ENCODE measurements at places on chromosomes 5 and 9.
A peak's percentile ranks its signal among the peaks of the same experiment; 100 is the strongest.

DNA sequence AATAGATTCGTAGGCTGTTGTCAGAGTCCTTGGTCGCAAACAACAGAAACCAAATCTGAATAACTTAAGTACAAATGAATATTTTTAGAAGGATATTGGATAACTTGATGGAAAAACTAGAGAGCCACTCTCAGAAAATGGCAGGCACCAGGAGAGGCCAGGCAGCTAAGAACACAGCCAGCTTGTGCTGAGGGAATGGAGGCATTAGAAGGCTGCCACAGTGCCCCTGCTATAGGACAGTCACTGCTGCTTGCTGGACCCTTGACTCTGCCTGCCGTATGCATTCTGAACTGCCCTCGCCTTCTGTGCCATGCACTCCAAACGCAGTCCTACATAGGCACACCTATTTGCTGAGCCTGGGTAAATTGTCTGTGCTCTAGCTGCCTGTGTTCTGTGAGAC, 78.6 kb downstream of the MAST4 start:
- no peak for DNase-seq

GRCh38 chr5:157509587-157509986, 49.6 kb downstream of the NIPAL4 start:
- DNase-seq: no peak

GRCh38 chr9:36504156-36504555, 68.5 kb upstream of the MELK start:
- DNase-seq: no peak

GRCh38 chr9:73742412-73742811, 590.7 kb downstream of the ANXA1 start:
- DNase-seq: no peak

GRCh38 chr9:97854696-97855485, 1.9 kb downstream of the FOXE1 start:
- DNase-seq: no peak

DNA sequence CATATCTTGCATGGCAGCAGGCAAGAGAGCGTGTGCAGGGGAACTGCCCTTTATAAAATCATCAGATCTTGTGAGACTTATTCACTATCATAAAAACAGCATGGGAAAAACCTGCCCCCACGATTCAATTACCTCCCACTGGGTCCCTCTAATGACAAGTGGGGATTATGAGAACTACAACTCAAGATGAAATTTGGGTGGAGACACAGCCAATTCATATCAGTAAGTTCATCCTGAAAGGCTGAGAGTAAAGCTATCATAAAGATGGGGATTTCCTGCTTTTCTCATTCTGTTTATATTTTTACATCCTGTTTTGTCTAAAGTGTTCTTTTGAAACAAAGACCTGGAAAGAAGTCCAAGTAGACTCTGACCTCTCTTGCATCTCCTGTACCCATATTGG, 28.9 kb upstream of the IL33 start:
- no peak for DNase-seq

DNA sequence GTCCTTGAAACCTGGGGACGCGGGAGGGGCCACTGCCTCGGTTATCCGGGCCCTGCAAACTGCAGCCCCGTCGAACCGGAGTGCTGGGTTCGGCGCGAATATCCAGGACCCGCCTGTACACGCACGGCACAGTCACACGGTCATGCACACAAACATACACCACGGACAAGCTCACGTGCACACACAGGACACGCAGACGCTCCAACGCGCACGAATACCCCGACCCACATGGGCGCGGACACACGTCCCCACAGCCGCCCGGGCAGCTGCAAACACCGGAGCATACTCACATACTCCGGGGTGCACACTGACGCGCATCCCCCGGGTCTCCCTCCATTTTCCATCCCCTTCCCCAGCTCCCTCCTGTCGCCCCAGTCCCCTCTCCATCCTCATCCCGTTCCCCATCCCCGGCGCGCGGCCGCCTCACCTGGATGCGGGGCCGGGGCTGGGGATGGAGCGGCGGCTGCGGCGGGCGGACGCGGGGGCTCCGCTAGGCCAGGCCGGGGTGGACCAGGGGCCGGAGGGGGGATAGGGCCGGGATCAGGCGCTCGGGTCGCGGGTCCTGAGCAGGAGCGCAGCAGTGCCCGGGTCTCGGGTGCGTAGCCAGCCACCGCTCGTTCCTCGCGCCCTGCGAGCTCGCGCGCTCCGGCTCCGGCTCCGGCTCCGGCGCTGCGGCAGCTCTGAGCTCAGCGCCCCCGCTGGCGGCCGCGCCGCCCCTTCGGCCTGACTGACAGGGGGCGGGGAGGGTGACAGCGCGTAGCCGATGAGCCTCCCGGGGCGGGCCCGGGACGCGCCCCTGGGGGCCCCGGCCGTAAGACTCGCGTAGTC, at the start of the genes EIF4E1B and SNCB:
TSS of gene EIF4E1B (plus strand) at position 823 of the 828 bp plus-strand sequence. CDS start 12,113 bp downstream, outside the sequence.
TSS of gene SNCB (minus strand) at position 682 of the 828 bp plus-strand sequence. CDS start 880 bp downstream, outside the sequence.
- DNase-seq: peak; percentile 80

- DNase-seq: no peak
These were observed 437.9 kb upstream of the PAPPA start for GRCh38 chr9:115715666-115716065.

- no peak for DNase-seq
These were observed 249.0 kb downstream of the MLLT3 start for GRCh38 chr9:20373263-20373662.

All from astrocyte of the hippocampus (primary cell).